ENCODE measurements at places on chromosomes 4 and X.

GRCh38 chrX:144809025-144809424 is 438.3 kb upstream of the SPANXN1 start:
- no peak for DNase-seq

DNA sequence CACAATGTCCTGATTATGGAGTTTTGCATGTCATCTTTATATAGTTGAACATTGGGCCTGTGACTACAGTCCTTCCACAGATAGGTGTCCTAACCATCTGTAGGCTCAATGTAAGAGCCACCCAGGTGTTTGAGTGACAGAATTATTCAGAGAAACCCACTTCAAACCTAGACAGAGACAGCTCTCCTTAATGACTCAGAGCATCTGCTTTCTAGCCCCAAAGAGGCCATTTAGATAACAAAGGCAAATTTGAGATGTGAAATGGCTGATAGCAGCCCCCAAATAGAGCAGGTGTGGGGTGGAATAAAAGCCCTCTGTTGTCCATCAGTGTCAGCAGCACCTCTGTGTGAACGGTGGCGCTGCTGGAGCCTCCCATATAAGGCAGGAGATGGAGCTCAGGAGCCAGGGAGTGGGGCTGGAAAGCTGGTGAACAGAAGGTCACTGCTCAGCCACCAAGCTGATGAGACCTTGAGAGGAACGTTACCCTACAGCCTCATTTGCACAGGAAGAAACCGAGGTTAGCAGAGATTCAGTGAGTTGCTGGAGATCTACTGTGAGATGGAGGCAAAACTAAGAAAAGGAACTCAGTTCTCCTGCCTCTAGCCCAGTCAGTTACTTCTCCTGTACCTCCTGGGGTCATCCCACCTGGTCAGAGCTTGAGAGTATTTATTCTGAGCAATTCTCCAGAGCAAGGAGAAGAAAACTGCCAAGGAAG is 153.3 kb upstream of the LNX1 start:
- no peak for DNase-seq

DNA sequence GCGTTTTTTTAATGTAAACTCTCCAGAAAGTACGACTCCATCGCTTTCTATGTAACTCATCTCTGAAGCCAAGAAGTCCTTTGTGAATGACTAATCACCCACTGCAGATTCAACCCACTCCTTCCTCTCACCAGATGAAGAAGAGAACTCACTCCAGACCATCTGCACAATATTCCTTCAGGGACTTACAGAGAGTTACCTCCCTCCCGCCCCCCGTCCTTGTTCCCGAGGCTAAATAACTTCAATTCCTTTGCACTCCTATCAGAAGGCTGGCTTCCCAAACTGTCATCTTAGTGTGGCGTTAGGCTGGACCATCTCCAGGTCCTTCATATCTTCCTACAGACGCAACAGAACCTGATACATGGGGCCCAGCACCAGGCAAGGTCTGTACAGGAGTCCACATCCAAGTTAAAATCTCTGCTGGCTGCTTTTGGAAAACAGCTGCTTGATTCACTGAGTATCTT is 82.4 kb downstream of the AFAP1 start:
- no peak for DNase-seq

- no peak for DNase-seq
These were observed 300.1 kb upstream of the SLC7A11 start for GRCh38 chr4:138542191-138542776.

DNA sequence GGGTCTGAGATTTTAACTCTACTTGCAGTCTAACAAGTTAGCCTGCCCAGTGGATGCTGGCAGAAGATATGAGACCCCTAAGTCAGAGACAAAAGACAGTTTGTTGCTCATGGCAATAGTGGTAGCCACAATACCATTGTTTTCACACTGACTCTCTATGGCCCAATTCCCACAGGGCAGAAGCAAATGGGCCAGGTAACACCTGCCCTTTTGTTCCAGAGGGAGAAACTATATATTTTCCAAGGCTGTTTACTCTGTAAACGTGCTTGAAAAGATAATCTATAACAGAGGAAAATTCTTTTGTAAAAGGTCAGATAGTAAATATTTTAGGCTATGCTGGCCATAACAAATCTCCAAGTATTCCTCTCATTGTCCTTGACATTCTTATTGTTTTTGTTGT is 57.2 kb upstream of the NPNT start:
- no peak for DNase-seq

DNA sequence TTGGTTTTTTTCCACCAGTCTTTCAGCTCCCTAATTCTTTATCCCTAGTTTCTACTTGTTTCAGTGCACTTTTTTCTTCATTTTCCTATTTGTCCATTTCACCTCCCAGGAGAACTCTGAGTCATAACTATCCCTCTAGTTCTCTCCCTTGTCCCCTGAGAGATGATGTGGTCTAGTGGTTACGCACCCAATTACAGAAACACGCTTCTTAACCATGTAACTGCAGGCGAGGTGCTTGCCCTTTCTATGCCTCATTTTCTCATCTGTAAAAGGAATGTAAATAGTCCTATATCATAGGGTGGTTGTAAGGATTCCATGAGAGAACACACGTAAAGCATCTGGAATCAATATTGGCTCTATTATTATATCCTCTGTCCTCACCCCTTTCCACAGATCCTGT is 8.8 kb upstream of the GRPR start:
- DNase-seq, result no peak

- no peak for DNase-seq
These were observed 28.1 kb downstream of the SLC16A2 start for GRCh38 chrX:74449322-74449936.

GRCh38 chrX:136166221-136166855 is 19.0 kb downstream of the FHL1 start:
- no peak for DNase-seq

DNA sequence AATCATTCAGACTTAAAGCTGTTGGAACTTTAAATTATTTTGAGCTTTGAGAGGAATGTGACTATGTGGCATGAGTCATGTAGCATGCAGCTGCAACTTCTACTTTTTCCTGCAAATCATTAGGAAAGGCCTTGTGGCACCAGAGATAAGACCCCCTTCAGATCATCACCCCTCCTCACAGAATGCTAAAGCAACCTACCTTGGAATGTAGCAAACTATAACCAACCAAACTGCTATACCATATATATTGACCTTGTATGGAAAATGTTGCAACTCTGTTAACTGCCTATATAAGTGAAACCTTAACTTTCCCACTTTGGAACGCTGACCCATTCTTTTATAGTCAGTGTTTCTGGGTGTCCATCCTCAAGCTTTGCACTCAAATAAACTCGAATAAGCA is 32.0 kb downstream of the ATXN3L start:
- no peak for DNase-seq

- DNase-seq, result no peak
These were observed 166.7 kb downstream of the ANTXR2 start for GRCh38 chr4:79906303-79906702.

Data from NCI-H2081 treated with DMSO at 0.1 percent for 48 hours (cell line).